Hair follicle dermal papilla cell (primary cell): ENCODE measurements at places on chromosomes 13 and 19. TPM values are rescaled to one million over a fixed set of nuclear protein-coding genes. Genes with fewer than 3 reads are reported as not detected.

WTIP gene
- 37.5 and 40.2 TPM in 2 replicates for total RNA-seq

PRODH2 gene
- total RNA-seq: not detected in 2 replicates

USHBP1 gene
- total RNA-seq: not detected in 2 replicates

ZNF649 gene
- 7.2 and 7.8 TPM in 2 replicates for total RNA-seq

SOHLH2 gene
- total RNA-seq: 0.36 and 0.49 TPM in 2 replicates

MCEMP1 gene
- not detected in 2 replicates for total RNA-seq

PCSK4 gene
- total RNA-seq: 2.3 and 2.8 TPM in 2 replicates

OR7C1 gene
- total RNA-seq: not detected in 2 replicates

IRGC gene
- total RNA-seq: not detected in 2 replicates

TMEM147 gene
- total RNA-seq: 46.4 and 51.9 TPM in 2 replicates

PRR22 gene
- 0.49 and 1.1 TPM in 2 replicates for total RNA-seq

CDX2 gene
- total RNA-seq: not detected in 2 replicates

MED16 gene
- total RNA-seq: 42.4 and 52.1 TPM in 2 replicates

KLK8 gene
- total RNA-seq: 0.16 and 0.49 TPM in 2 replicates

CYP2A7 gene
- not detected in 2 replicates for total RNA-seq
